Fibroblast of gingiva (primary cell): ENCODE measurements at places on chromosomes 2 and 18.

DNA sequence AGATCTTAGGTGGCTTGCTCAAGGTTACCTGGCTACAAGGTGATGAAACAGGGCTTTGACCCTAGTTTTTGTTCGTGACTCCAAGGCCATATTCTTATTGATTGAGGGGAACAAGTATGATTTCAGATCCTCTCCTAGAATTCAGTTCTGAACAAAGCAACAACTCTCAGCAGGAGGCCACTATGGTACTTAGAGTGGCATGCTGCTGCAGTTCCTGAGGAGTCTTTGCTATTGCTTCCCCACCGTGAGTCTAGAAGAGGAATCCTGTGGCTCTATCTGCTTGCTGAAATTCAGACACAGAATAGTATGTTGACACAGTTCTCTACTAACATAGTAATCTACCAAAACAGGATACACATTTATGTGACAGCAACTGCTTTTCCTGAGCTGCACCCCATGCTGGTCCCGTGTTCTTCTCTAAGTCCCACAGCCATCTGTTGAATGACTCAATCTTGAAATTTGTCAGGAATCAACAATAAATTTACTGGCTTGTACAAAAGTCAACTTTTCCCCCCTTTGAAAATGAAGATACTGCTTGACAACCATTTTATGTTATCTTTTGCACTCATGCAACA is 4.1 kb downstream of the TGFBRAP1 start:
- DNase-seq, result no peak

DNA sequence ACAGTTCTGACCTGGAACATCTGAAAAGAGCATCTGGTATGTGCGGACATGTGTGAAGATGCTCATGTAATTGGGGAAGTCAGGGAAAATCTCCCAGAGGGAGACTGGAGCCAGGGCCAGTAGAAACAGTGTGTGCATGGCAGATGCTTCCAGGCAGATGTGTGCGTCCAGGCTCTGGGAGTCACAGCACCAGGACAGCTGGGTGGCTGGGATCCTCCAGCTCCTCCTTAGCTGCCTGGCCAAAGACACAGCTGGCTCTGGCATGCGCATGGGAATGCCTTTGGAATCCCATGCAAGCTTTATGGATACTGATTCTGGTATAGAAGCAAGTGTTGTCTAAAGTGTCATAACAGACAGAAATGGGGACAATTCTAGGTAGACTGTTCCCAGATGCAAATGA is 369.7 kb downstream of the INSIG2 start:
- DNase-seq, result no peak

- no peak for DNase-seq
Measured at GRCh38 chr18:48391868-48392267, 17.3 kb downstream of the ZBTB7C start.

DNA sequence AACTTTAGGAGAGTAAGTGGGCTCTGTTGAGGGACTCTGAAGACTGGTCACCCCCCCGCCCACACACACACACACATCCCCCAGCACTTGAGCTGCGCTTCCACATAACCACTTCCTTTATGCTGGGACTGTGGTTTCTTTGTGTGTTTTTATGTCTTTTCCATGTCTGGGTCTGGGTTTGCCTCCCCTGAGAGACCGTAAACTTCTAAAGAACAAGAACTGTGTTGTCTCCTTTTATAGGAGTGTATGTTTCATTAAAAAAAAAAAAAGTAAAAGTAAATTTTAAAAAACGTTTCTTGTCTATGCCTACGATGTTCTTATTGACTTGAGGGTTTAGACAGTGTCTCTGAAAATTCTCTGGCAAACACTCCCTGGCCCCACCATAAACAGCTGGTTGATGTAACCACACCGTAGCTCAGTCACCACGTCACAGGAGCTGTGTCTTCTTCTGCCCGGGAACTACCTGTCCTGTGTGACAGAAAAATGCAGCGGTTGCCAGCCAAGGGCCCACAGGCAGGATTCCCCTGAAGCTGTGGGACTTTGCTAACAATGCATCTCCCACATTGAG is 68.0 kb downstream of the KLHL29 start:
- DNase-seq, result no peak

GRCh38 chr2:198641161-198641560 is 816.6 kb downstream of the SATB2 start:
- DNase-seq, result no peak

- no peak for DNase-seq
Measured at GRCh38 chr2:29014811-29015421, 33.8 kb downstream of the TOGARAM2 start.

DNA sequence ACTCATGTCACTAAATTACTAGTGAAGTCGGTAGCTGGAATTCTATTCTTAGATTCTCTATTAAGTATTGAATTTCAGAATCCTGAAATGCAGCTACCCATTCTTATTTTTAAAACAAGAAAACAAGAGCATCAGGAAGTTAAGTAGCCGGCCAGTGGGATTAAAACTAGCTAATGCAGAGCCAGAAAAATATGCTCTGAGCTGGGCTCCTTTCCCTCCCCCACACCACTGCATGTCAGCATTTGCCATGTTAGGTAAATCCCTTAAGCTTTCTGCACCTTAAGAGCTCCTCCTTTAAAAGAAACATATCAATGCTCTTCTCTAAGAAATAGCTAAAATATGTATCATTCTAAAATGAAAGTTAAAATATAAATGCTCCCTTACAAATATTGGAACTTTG is 72.2 kb upstream of the MFF start:
- DNase-seq, result no peak

DNA sequence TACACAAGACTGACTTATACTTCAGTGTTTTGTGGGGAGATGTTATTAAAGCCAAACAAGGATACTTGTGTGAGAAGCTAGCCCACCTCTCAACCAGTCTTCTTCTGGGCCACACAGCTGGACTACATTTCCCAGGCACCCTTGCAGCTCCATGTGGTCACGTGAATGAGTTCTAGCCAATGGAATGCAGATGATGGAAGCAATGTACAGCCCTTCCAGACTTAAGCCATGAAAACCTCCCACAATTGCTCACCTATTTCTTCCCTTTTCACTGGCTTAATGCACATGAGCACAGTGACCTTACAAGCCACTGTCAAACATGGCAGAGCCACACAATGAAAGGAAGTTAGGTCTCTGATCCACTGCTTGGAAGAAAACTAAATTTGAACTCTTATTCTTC is 20.4 kb upstream of the FEZ2 start:
- peak; percentile 54 for DNase-seq

- DNase-seq, result no peak
Measured at GRCh38 chr2:7289697-7290096, 372.5 kb downstream of the RNF144A start.

DNA sequence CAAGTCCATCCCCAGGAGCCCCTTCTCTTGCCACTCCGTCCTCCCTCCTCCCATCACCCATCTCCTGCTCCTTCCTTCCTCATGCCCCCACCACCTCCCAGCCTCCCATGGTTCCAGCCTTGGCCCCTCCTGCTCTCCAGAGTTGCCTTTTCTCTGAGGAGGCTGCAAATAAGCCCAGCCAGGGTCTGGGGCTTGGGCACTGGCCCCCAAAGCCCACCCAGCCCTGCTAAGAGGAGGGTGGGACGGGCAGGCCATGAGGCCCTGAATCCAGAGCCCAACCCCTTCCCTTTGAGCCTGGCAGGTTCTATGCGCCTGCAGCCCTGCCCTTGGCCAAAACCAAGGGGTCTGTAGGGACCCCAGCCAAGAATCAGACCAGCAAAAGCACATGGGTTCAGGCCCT is 71.6 kb downstream of the STPG4 start:
- no peak for DNase-seq

- peak; percentile 17 for DNase-seq
Measured at GRCh38 chr2:200471324-200471848, 38.5 kb downstream of the KCTD18 start.

DNA sequence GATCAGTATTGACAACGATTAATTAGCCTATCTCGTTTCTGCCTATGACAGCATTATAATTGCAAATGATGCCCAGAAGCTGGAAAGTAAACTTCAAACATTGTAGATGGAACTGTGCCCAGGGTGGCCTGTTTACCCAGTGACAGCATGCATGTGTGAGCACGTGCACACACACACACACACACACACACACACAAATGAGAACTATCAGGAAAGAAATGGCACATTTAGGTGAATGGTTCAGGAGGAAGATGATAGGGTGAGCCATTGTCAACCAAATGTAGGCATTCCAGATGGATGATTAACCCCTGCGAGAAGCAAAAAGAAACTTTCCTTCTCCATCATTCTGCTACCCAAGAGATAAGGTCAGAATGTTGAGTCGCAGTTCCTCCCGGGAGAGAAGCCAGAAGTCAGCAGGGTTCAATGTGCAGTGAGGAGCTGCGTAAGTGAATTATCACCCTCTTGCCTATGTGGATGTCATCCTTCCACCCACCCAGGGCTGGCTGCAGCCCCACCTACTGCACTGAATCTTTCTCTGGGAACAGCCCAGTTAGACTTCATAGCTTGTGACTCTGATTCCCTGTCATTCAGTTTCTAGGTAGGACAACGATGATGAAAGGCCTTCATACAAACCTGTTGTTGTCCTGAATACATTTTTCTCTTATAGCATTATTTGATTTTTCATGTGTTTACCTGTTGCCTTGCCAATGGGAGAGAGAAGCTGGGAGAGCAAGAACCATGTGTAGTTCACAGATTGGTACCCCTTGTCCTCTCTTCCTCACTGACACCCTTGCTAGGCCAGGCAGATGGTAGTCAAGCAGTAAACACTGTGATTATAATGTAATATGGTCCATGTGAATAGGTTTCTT is 3.5 kb upstream of the APOB start:
- no peak for DNase-seq

DNA sequence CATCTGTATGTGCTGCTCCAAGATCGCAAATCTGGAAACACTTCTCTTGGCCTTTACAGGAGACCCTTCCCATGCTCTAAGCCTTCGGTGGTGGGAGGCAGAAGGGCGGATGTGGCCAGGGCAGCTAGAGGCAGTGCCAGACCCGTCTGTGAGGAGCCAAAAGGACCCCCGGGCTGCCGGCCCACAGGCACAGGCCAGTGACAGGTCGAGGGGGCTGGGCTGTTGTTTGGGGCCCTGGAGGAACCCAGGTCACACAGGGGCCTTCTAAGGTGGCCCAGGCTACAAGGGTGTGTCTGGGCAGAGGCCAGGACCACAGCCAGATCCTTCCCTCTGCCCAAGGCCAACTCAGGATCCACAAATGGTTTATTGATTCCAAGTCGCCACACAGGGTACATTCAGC is 49.4 kb downstream of the SLC66A2 start:
- no peak for DNase-seq
